ENCODE measurements at places on chromosomes 1 and 21.
A peak's percentile ranks its signal among the peaks of the same experiment; 100 is the strongest.

GRCh38 chr1:152048416-152049009, 11.7 kb upstream of the S100A11 start:
- DNase-seq = no peak

- DNase-seq = no peak
Observed at GRCh38 chr1:70034403-70034802, 171.0 kb downstream of the LRRC40 start.

DNA sequence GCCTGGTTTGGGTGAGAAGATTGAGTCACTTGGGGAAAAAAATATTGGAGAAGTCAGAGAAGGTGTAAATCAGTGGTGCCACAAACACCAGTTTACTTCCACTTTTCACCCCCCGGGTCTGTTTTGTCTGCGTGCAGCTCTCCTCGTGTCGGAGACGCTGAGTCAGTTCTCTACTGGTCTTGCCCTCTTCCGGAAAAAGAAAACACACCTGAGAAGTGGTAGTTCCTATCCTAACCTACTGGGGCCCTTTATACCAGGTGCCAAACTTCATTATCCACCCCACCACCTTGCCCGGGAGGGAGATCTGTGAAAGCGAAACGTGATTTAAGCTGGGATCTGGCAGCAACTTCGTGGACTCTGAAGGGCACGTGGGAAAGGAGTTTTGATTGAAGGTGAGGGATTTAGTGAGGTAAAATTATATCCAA, 855 bp upstream of the IVNS1ABP start:
- peak; percentile 51 for DNase-seq

DNA sequence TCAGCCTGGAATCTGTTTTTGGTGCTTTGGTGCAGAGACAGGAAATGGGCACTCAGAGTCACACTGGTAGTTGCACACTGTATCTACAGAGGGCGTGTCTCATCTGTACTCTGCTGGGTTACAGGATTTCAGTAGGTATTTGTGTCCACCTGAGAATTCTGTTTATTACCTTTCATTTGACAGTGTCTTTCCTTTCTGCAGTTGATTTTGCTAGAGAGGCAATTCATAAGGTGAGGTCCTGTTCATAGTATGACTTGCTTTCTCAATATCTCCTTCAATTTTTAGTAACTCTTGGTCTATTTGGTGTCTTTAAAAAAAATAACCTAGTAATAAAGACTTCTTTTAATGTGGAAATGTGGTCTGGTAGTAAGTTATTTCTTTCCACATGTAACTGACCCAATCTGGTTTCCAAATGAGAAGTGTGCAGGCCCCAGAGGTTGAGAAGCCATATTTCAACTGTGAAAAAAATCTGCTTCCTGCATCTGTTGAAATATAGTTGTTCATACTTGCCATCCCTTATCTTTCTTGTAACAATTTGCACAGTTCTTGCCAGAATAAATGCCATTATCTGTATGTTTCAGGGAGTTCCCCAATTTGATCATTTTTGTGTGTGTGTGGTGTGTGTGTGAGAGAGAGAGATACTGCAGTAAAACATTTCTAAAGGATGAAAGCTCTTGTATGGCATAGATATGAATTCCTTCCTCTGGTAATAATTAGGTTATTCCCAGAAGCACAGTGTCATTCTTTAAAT, 78.4 kb upstream of the DNAJC6 start:
- no peak for DNase-seq

- no peak for DNase-seq
Observed at GRCh38 chr21:19684328-19684727, 1280.7 kb upstream of the TMPRSS15 start.

DNA sequence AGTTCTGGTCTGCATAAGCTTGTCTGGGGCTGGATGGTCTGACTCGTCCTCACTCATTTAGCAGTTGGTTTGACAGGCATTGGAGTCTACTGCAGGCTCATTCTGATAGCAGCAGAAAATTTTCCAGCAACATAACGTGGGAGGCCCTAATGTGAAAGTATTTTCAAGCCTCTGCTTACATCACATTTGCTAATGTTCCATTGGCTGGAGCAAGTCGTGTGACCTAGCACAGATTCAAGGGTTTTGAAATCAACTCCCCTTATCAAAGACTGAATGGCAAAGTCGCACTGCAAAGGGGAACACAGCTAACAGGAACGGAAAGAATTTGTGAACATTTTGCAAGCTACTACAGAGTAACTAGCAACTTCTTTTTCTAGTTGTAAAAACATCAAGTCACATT, 2.3 kb upstream of the USH2A start:
- DNase-seq = no peak

DNA sequence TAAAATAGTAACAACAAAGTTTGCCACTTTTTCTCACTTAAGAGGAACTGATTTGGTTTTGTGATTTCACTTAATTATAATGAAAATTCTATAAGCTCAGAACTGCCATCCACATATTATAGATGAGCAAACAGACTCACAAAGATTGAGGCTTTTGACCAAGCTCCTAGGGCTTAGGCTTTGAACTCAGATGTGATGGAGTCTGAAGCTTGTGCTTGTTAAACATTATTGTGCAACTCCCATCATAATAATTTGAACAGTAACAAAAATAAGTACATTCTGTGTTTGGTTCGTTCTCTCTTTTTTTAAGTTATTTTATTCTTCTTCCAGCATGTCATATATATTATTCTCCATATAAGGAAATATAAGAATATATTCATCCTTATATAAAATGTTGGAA, 403.4 kb downstream of the PTPRC start:
- no peak for DNase-seq

- DNase-seq = no peak
Observed at GRCh38 chr21:29064850-29065481, 8.5 kb downstream of the CCT8 start.

- no peak for DNase-seq
Observed at GRCh38 chr21:42263591-42264131, 44.7 kb downstream of the ABCG1 start.

GRCh38 chr1:222995236-222995580, 147.8 kb downstream of the TLR5 start:
- no peak for DNase-seq

- no peak for DNase-seq
Observed at GRCh38 chr1:207058878-207059867, 6.1 kb downstream of the PFKFB2 start.

- no peak for DNase-seq
Observed at GRCh38 chr1:59475737-59476136, 178.8 kb downstream of the FGGY start.

GRCh38 chr1:209594440-209594839, 10.9 kb downstream of the CAMK1G start:
- no peak for DNase-seq

GRCh38 chr1:22918644-22919043, 54.0 kb downstream of the LACTBL1 start:
- DNase-seq = no peak

- no peak for DNase-seq
Observed at GRCh38 chr1:206557636-206558473, 50.5 kb downstream of the RASSF5 start.

- DNase-seq = no peak
Observed at GRCh38 chr1:6386371-6386949, 7.1 kb downstream of the ACOT7 start.

DNA sequence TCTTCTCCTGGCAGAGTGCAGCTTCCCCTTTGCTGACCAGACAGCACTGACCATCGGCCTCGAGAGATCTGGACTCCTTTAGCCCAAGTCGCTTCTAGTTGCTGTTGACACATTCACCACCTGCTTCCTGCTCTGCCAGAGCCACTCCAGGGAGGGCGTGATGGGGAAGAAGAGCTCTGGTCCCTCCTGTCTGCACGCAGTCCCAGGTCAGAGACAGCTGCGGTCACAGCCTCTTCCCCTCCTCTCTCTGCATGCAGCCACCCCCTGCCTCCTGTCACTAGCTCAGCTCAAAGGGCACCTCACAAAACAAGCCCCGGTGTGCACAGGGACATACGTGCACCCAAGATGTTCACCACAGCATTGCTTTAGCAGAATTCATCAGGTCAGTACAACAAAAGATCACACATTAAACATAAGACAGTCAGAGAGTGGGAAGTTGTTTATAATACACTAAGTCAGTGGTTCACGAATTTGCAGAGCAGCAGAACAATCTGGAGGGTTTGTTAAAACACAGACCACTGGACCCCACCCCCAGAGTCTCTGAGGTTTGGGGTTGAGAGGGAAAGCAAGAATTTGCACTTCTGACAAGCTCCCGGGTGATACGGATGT, 132.9 kb downstream of the SYF2 start:
- no peak for DNase-seq

- DNase-seq = no peak
Observed at GRCh38 chr1:238962941-238963340, 423.4 kb upstream of the CHRM3 start.

- peak; percentile 21 for DNase-seq
Observed at GRCh38 chr1:41862384-41863221, 56.1 kb downstream of the HIVEP3 start.

GRCh38 chr1:102790997-102791396, 317.3 kb downstream of the COL11A1 start:
- DNase-seq = no peak

GRCh38 chr1:59446257-59446901, 149.5 kb downstream of the FGGY start:
- DNase-seq = no peak

GRCh38 chr1:213929398-213929797, 58.4 kb upstream of the PROX1 start:
- DNase-seq = no peak

DNA sequence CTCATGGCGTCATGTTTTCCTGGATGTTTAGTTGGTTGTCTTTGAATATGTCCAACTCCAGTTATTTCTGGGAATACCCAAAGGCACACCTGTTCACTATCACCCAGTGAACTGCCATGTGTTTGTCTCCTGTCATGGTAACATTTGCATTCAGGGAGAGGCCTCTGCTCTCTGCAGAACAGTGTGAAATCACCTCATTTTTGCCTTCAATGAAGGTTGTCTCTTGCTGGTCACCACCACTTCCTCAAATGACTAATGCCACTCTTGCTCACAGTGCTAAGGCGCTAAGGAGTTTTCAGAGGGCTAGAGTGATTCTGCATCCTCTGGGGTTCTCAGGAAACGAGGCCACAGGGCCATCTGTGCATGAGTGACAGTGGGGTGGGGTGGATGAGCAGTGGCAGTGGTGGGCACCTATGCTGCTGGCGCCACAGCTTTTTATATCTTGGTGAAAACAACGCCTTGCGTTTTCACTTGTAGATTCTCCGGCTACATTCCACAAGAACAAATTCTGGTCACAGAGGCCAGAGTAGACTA, 60.0 kb upstream of the ATP5PO start:
- DNase-seq = no peak

GRCh38 chr1:61807606-61808140, 65.4 kb downstream of the PATJ start:
- DNase-seq = no peak

DNA sequence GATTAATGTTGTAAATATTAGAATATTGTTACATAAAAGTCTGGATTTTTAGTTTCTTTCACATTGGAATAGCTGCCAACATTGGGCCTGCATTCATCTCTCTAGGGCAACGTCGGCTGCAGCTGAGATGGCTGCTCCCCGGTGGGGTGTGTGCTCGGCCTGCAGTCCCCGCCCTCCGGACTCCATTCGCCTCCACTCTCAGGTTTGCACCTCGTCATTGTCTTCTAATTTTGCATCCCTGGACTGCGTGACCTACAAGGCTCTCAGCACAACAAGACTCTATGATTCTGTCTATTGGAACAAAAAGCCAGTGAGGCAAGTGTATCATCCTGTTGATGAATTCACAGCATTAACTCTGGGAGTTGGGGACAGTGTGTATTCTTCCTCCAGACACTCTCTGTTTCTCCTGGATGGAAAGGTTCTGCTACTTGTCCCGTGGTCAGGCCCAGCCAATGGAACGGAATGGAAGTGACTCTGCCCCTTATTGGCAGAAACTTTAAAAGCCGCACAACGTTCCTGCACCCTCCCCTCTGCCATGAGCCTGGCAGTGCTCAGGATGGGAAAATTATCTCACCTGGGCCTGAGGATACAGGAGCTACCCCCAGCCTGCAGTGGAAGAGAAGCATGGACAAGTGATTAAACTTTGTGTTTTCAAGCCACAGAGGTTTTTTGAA, 105.0 kb upstream of the SAMD11 start:
- DNase-seq = no peak

GRCh38 chr1:203517426-203518110, 23.6 kb downstream of the OPTC start:
- DNase-seq = no peak

DNA sequence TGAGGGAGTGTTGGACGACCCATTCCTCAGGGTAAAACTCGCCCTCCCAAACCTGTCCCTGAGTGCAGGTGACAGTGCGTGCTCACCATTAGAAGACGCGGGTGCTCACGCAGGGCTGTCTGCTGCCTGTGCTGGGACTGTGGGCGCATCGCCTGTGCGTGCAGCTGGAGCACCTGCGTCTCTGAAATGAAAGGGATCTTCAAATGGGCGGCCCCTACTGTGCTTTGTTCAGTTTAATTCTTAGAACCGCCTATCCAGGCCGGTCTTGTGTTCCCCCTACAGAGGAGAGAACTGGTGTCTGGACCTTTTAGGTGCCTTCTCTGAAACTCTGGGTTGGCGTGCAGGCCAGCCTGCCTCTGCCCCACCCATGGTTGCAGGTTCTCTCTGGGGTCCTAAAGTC, 125.8 kb downstream of the PCBP3 start:
- no peak for DNase-seq

DNA sequence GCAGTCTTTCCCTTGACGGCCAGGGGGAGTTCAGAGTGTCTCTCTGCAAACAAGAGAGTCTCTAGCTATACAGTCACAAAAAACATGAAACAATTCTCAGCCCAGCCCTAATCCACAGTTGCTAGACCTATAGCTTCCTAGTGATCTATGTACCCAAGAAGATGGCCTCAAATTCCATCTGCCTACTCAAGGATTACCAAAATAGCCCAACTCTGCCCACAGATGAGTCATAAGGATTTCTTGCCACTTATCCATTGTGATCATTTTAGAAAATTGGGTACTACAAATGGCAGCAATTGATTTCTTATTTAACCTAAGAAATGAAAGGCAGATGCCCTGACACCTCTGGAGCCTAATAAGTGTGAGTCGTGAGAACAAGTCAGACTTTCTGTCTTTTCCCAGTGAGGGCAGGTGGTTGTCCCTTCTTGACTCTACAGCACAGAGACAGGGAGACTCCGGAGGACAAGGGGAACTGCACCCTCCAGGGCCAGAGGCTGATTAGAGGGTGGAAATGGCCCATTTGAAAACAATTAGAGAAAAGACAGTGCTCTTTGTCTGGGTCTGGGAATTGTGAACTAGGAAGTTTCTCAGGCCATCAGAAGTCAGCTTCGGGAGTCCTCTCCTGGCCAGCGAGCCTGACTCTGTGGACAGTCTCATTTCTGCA, 65.4 kb downstream of the ABCA4 start:
- no peak for DNase-seq

DNA sequence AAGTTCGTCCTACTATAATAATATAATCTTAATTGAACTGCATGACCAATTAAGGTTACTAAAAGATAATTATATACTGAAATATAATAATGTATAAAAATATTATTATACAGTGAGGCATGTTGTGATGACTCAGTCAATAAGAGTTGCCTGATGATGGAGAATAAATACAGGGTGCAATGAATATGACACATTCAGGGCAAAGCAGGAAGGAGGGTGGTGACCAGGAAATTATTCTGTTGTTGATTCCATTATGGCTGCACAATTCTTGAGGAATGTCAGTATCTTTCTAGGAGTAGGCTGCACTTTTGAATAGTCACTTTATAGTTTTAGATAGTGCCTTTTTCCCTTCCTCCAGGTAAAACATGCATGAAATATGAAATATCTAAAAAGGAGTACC, 46.4 kb upstream of the RGS21 start:
- no peak for DNase-seq
